Hypothalamus (tissue), 51 donors: ENCODE measurements at places on chromosomes 11 and 22.

DNA sequence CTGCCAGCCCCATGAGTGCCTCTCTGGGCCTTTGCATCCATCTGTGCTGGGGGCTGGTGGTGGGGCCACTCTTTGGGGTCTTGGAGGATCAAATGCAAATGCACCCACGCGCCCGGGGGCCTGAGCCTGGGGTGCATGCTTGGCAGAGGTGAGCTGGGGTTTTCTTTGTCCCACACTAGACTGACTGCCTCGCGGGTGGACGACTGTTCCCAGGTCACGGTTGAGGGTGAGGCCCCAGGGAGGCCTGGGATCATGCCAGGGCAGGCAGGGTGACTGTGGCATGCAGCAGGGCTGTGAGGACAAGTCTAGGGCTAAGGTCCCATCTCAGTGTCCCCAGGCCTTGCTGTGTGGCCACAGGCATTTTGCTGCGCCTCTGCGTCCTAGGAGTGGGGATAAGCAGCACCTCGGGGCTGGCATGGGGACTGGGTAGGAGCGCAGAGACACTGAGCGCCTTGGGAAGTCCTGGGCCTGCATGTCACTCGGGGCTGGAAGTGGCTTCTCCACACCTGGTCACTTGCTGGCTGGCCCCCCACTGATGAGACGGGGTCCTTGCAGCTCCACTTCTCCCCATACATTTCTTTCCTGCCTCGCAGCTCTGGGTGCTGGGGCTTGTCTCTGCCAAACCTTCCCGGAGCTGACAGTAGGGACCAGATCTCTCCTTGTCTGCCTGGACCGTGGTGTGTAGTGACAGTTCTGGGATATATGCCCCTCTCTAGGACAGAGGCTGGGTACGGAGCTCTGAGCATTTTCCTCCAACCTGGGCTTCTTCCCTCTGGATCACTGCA is 133.1 kb downstream of the CTTN start:
- DNase-seq, result no peak

DNA sequence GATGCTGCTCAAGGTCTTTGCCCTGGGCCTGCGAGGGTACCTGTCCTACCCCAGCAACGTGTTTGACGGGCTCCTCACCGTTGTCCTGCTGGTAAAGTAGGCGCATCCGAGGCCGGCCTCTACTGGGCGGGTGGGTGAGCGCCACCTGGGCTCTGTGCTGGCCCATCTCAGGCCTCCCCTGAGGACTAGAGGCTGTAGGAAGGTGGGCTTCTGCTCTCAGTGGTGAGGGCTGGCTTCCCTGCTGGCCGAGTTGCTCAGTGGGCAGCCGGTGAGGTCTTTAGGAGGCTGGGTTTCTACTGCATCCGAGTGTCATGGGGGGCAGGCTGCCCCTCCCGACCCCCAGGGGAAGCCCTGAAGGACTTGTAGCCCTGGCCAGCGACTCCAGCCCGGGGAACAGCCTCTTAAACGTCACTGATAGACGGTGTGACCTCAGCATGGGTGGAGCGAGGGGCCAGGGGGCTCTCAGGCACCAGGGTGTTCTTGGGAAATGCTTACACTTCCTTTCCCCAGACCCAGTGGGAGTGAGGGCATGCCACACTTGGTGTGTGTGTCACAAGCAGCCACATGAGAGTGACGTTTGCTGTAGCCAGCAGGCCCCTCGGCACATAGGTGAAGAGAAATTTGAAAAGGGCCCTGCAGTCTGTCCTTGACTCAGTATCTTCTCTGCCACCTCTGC is 30.3 kb downstream of the TPCN2 start:
- no peak for DNase-seq

- DNase-seq, result no peak
These were observed 868.5 kb upstream of the TENM4 start for GRCh38 chr11:80309301-80309700.

DNA sequence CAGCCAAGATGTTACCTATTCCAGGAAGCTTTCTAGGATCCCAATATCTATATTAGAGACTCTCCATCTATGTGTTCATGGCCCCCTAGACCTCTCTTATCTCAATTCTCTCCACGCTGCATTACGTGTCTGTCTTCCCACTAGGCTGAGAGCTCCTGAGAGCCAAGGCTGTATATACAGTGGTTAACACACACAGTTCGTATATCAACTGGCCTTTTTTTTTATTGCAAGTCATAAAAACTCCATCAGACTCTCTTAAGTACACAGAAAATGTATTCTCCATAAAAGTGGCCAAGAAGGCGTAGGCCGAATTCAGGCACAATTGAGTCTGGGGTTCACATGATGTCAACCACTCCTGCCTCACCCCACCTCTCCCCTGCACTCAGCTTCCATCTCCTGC is 115.9 kb downstream of the TRIM29 start:
- no peak for DNase-seq

GRCh38 chr11:13929395-13929891 is 33.1 kb upstream of the SPON1 start:
- DNase-seq, result no peak

- no peak for DNase-seq
These were observed 743.4 kb downstream of the NELL1 start for GRCh38 chr11:21412652-21413383.

GRCh38 chr11:31262761-31263160 is 106.8 kb downstream of the DCDC1 start:
- no peak for DNase-seq

DNA sequence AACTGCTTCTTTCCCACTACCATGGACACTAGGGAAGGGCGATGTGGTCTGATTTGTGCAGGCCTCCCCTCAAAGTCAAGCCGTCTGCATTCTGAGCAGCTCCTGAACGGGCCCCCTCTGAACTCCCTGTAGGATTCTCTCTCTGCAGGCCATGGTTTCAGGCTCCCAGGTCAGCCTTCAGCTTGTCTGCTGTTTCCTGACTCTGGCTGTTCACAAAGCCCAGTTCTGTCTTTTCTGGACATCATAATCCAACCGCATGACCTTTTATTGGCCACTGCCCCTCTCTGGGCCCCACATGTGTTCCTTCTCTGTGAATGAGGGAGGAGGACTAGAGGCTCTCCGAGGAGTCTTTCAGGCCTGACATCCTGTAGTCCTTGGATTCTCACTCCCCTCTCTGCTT is 161.0 kb downstream of the FEZ1 start:
- no peak for DNase-seq

GRCh38 chr22:37314315-37315074 is 32.2 kb downstream of the CYTH4 start:
- no peak for DNase-seq

DNA sequence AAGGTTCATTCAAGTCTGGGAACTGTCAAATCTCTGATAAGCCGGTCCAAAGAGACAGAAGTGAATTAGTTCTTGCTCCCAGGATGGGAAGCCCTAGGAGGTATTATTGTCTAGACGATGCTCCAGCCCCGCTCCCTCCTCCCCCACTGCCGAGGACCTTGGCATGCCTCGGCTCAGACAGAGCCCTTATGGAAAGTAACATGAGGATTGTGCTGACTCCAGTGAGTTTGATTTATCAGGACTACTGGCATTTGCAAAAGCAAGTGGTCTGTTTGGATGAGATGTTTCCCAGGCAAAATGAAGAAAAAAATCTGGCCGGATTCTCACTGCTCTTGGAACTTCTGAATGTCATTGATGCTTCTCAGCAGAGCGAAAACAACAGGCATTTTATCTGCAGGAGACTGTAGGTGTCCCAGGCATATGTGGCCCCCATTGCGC is 341.0 kb downstream of the ETS1 start:
- DNase-seq, result no peak

DNA sequence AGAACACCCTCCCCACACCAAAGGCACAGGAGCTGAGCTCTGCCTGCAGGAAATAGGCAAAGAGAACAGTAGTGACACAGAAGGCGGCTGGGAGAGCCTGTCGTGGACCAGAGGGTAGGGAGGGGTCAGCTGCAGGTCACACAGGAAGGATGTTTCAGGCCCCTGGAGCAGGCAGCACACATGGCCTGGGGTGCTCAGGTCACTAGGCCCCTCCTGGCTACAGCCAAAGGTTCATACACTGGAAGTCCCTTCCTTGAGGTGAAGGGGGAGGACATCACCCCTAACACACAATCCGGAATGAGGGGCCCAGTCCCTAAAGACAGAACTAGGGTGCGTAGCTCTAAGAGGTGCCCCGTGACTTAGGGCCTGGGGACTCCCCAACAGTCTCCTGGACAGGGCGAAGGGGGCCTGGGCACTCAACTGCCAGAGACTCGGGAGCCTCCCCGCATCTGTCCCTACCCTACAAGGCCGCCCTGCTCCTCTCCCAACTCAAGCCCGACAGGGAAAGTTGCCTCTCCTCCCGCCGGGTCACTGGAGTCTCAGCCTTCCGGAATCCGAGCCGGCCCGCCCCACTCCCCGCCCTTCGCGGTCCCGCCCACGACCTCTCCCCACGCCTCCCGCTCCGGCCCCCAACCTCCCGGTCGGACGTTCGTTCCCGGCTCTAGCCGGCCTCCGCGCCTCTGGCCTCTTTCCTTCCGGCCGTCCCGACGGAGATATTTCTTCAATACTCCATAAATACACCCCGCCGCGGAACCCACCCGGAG is at the start of gene CYB5R2:
Gene CYB5R2, minus strand, starts transcription at position 541 of the 764 bp plus-strand sequence. CDS start 675 bp downstream, outside the sequence.
- no peak for DNase-seq

GRCh38 chr11:95599959-95600586 is 189.5 kb downstream of the FAM76B start:
- DNase-seq, result no peak

- DNase-seq, result no peak
These were observed 22.4 kb downstream of the XRRA1 start for GRCh38 chr11:74926304-74927030.

GRCh38 chr11:91082255-91082654 is 859.4 kb upstream of the CHORDC1 start:
- no peak for DNase-seq

DNA sequence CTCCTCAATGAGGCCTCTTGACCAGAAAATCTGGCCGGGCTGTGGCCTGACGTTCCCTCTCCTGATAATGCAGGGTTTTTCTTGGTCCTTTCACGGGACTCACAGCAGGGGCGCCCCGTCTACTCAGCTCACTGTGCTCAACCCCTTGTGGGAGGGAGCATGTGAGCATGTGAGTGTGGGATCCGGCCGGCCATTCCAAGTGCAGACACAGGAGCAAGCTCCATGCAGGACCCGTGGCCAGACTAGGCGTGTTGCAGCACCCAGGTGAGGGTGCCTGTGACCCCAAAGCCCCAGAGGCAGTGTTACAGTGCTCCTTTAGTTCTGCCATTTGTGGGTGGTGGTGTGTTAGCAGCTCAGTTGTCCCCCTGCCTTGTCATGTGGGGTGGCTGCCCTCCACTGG is 18.0 kb downstream of the DHCR7 start:
- DNase-seq, result no peak

- no peak for DNase-seq
These were observed 114.9 kb downstream of the ETS1 start for GRCh38 chr11:128472128-128473089.

- DNase-seq, result no peak
These were observed 28.9 kb downstream of the CD5 start for GRCh38 chr11:61131186-61131585.

DNA sequence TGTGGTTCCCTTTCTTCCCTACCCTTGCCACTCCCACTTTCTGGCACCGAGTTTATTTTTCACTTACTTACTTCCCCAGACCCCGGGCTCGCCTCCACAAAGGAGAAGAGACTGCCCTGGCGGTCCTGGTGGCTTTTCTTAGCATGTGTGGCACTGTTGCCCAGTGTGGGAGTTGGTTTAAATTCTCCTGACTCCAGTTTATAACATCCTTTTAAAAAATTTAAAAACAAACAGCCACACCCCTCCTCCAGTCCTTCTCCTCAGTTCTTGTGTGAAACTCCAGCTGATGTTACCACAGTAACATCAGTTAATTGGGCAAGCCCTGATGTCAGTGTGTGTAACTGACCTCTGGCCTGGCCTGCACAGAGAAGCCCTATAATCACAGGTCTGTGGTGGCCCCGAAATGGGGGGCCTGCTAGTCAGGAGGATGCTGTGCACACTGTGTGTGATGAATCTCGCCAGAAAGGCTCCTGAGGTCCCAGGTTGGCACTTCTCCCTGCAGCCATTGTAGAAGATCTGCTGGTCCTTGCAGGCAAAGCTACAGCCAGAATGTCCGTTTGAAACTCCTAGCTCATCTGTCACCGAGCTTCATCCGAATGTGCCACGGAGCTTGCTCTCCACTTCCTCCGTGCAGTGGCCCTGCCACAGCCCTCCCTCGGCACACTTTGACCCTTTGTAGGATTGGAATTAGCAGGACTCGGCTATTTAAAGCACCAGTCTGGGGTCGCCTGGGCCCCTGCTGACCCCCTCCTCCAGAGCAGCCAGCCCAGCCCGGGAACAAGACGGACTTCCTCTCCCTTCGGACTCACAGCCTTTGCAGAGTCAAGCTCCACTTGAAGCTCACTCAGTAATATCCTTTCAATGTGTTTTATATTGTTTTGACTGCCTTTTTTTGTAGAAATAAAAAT is 7.6 kb downstream of the YDJC start:
- no peak for DNase-seq

DNA sequence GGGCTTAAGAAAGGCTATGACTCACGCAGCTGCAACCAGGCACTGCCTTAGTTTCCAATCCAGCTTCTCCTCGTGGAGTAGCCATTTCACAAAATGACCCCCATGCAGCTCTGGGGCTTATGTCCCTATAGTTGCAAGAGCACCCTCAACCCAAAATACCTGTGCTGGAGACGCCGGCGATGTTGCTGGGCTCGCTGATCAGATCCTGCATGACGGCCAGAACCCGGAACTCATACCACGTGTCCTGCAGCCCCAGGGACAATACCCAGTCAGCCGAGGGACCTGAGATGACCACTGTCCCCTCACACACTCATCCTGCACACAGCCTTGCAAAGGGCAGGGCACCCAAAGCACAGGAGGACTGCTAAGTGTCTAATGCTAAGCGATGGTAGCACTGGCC is 32.1 kb downstream of the IGSF9B start:
- DNase-seq, result no peak

DNA sequence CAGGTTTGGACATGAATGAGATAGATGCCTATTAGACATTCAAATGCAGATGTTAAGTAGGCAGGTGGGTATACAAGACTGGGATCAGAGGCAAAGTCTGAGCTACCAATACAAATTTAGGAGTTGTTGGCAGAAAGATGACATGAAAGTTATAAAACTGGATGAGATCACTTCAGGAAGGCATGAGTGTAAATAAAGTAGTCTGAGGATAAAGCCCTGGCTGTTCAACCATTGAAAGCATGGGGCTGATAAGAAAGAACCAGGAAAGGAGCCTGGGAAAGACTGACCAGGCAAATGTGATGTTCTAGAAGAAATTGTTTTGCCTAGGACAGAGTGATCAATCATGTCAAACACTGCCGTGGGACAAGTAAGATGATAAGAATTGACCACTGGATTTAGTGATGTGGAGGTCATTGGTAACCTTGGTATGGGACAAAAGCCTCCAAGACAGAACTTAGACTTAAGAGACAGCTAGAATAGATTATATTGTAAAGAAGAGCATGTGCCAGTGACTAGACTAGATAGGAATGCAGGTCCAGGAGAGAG is 98.5 kb downstream of the EHF start:
- DNase-seq, result no peak

DNA sequence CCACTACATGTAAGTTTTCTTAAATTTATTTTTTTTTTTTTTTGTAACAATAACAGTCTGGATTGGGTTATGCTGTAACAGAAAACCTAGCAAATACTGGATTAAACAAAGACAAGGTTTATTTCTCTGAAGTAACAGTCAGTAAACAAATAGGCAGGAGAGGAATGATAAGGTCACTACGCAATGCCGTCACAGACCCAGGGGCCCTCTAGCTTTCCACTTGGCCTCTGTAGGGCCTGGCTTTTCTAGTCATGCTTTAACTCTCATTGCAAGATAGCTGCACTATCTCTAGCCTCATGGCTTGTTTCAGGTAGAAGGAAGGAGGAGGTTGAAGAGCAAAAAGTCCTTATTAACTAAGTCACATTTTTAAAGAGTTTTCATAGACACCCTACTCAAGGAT is 6.5 kb downstream of the OR10A6 start:
- DNase-seq, result no peak

- no peak for DNase-seq
These were observed 31.4 kb downstream of the FAR1 start for GRCh38 chr11:13699870-13700269.
